ENCODE measurements at places on chromosomes 12 and 14.

- DNase-seq: peak; percentile 52
Measured at GRCh38 chr12:54983536-54984101, 943 bp downstream of the TESPA1 start.

- DNase-seq: no peak
Measured at GRCh38 chr12:116400636-116401372, 123.3 kb upstream of the MED13L start.

DNA sequence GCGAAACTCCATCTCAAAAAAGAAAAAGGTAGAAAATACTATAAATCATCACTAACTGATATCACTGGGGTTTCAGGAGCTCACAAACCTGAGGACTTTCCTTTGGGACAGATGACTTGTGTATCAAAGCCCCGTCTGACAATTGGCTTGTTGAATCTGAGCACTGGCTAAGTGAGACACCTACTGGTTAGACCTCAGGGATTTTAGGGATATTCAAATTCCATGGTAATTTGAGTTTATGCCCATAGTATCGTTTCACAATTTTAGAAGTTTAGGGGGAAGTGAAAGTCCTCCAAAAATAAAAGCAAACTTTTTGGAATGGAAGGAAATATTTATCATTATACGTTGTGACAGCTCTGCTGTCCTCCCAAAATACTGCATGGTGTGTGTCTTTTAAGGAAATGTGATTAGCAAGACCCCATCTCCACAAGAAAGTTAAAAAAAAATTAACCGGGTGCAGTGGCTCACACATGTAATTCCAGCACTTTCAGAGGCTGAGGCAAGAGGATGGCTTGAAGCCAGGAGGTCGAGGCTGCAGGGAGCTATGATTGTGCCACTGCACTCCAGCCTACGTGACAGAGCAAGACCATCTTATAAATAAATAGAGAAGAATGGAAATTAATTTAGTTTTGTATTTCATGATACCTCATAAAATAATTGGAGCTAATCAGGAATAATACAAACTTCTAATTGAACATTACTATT lies 49.2 kb downstream of the FBXL14 start:
- no peak for DNase-seq

DNA sequence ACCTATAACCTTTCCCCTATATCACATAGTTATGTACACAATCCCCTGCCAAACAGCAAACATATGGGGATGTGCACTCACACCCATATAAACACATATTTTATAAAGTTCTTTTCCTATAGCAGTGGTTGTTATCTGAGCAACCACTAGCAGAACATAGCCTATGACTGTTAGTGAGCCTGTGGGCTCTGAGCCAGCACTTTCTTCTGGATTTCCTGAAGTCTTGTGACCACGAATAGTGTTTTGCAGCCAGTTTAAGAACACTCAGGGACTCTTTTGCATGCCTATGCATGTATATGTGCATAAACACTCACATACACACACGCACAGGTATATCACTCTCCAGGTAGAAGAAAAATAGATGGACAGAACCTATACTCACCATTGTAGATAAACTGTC lies 17.1 kb downstream of the TESPA1 start:
- DNase-seq: no peak

- DNase-seq: no peak
Measured at GRCh38 chr12:2651068-2651965, 143.5 kb upstream of the FKBP4 start.

DNA sequence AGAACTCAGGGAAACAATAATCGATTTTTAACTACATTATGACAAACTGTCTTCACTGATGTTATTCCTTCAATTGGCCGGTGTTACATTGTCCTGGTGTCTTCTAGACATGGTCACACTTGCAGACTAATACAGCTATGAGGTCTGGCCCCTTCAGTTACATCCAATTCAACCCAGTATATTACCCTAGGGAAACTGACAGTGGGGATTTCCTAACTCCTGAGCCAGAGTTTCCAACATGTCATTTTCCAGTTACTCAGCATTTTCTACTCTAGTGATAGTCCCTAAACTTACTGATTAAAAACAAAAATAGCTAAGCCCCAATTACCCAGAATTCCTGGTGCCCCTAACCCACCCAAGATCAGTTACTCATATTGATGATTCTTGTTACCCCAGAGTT lies 21.1 kb downstream of the IFNG start:
- DNase-seq: no peak

DNA sequence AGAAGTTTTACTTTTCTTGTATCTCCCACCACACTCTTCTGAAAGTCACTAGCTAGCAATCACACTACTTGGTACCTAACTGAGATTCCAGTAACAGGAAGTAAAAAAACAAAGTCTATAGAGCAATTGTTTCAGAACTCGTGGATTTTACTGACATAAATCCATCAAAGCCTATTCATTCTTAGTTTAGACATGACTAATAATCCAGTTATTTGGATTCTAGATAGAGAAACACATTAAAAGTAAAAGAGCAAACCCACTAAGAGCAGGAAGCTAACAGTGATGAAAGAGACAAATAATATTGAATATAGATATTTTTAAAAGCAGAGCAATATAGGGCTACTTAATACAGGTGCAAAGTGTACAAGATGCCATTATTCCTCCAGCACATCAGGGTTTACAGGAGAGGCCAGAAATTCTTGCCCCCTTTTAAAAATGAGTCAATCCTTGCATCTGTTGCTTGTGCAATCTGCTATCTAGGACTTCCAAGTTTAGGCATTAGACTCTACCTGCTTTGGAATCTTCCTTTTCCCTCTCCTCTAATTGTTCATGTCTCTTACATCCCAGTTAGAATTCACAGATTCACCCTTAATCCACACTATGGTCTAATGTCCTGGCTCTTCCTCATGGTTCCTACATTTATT lies 6.0 kb downstream of the HEATR5A start:
- no peak for DNase-seq

DNA sequence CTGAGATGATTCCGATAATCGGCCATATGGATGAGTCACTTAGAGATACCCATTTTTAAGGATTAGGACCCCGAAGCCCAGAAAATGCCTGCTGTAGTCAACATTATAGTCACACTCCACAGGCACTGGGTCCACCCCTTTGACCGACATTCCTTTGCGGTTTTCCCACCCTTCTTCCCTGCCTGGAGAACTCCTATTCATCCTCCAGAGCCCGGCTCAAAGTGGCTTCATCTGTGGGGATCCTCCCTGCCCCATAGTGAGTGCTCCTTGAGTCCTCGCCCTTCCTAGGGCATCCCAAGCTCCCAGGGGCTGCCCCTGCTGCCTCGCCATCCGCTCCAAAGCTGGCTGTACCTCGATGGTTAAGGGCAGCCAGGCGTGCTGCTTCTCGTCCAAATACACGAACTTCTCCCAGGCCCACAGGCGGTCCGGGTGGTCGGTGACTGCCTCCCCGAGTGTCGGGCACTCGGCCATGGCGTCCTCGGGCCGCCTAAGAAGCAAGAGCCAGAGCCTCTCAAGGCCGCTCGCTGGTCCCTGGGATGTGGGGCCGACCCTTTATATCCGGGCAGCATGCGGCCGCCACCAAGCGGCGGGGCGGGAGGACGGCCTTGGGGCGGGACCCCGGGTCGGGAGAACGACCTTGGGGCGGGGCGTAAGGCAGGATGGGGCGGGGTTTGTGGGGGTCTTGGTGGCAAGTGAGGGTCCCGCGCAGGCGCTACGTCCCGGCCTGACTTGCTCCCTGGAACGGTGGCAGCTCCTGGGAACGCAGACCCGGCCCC lies at the start of gene TCL1A:
Gene TCL1A (minus strand): TSS at position 530 of the 776 bp plus-strand sequence. CDS start 59 bp downstream, at position 471.
- no peak for DNase-seq

GRCh38 chr14:95185033-95185766 lies 27.9 kb upstream of the DICER1 start:
- no peak for DNase-seq

GRCh38 chr12:12812174-12812573 lies 972 bp upstream of the DDX47 start:
- no peak for DNase-seq

DNA sequence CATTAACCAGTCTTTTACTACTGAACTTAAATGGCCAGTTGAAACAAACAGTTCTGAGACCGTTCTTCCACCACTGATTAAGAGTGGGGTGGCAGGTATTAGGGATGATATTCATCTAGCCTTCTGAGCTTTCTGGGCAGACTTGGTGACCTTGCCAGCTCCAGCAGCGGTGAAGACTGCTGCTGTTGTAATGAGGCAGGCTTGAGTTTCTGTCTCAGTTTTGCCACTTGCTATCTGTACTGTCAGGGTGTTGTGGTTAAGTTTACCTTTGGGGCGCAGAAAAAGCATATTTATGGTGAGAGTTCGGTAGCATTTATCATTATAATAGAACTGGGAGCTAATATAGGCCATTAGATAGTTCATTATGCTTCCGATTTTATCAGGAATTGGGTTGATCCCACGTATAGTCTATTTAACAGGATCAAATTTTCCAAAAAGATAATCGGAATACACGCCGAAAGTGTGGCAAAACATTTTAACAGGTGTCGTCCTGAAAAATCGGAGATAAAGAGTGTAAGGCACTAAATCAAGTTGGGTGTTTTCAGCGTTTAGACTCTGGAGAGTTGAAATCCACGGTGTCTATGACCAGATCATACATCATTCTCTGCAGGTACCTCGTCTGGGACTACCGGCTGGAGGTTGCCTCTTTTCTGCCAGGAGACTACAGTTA lies 688 bp upstream of the NECAP1 start:
- no peak for DNase-seq

- no peak for DNase-seq
Measured at GRCh38 chr12:10408842-10409241, 715 bp downstream of the KLRC4 start.

DNA sequence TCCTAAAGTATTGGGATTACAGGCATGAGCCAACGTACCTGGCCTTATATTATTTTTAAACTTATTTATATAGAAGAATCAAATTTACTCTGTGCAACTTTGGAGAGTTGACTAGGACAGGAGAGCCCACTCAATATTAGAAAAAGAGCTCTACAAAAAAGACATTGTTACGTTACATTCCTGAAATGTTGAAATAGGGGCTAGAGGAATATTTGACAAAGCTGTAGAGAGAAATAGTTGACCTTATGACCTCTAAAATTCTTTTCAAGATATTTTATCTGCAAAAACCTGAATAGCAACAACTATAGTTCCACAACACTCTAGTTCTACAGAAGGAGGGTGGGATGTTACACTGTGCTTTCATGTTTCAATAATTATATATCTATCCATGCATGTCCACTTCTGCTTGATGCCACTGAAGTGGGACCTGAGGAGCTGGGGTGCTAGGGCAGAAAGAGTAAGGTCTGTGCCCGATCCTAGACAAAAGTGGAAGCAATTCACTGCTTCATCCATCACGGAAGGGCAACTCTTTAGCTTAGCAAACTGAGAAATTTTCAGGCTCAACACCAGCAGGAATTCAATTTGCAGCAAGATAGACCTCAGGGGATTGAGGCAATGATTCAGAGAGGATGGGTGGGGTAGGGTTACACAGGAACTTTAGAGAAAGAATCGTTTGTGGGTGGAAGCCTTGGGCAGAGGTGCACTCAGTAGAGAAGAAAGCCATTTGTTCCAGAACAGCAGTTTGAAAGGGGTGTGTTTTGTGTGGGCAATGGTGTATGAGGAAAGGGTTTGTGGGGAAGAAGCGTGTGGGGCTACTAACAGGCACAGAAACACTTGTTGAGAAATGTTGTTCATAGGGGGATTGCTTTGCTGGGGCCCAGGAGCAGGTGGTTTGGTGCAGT lies 16.0 kb upstream of the RNASE10 start:
- no peak for DNase-seq

- DNase-seq: no peak
Measured at GRCh38 chr14:100904307-100905087, 975 bp upstream of the RTL1 start.

DNA sequence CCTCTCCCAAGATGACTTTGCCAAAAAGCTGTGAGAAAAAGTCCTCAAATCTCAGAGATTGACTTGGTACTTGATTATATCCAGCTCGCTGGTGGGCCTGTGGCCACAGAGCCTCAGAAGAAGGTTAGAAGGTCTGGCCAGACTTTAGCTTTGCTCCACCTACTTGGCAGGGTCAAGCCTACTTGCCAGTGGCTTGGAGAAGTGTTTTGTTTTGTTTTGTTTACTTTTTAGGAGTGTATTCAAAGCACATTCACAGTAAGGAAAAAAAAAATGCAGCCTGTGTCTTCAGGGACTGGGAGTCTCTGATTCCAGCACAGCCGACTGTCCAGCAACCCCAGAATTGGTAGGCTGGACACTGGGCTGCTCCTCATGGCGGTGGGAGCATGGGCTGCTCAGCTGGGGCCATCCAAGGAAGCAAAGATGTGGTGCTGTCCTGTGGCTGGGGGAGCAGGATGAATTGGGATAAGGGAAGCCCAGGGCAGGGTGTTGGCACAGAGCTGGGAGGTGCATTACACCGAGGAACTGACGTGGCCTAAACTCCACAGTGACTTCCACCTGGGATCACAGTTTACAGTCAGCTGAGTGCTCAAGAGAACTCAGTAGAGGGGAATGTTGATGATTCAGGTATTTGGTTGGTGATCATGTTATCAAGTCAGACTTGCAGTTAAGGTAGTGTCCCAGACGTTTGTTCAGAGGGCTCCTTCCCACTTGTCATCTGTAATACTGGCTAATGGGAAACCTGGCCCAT lies 73.5 kb downstream of the PPP2R5C start:
- DNase-seq: no peak

All from activated naive CD4-positive, alpha-beta T cell treated with anti-CD3 and anti-CD28 coated beads, Interleukin-2, amount 50 U/mL, for 16 hours (primary cell).